ENCODE measurements at places on chromosomes 2 and 18. TPM values are rescaled to one million over a fixed set of nuclear protein-coding genes. Genes with fewer than 3 reads are reported as not detected.
A peak's percentile ranks its signal among the peaks of the same experiment; 100 is the strongest.

DNA sequence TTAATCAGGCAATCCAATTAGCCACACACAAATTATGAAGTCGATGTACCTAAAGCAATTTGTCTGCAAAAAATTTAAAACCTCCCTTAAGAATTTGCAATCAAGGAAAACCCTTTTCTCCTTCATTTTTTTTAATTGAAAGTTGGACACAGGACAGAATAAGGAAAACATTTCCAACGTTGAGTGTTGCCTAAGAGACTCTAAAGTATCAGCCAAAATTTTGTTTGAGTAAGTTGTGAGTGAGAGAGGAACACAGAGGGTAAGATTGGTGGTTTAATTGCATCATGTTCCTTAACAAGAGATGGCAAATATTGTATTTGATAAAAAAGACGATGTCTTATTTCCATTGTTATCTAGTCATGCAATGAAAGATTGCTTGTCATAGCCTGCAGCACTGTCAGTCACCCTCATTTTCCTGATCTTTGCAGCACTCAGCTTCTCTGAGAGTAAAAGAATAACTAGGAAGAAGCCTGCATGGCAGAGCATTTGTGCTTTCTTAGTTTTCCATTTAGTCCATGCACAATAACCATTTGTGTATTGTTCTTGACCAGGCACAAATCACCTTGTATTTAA, 115.5 kb downstream of the ICOS start:
- no peak overlapping the region for H3K4me3 ChIP-seq
- no peak overlapping the region for H3K27ac ChIP-seq
- no peak for DNase-seq

DNA sequence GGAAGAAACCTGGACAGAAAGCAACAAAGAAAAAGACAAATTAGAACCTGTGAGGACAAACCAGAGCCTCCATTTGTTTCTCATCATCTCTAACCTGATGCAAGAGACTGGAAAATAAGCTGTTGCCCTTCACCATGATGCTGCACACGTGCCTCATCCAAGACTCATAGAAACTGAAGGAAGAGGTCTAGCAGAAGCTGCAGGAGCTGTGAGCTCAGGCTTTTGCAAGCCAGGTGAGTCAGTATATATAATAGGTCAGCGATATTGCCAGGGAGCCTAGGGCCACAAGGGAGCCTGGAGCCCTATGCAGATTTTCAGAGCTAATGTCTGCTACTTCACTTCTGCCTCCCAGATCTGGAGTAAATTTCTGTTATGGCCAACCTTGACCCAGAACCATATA, 163.1 kb downstream of the LNPK start:
- no peak overlapping the region for H3K4me3 ChIP-seq
- H3K27me3 ChIP-seq = peaks cover 5% of the 10 kb centered on the region
- no peak for DNase-seq
- H3K36me3 ChIP-seq = no peaks in the 10 kb centered on the region

The OTX1 gene
- 0.15 TPM for total RNA-seq

GRCh38 chr2:196208915-196209314, 37.5 kb upstream of the STK17B start:
- H3K4me1 ChIP-seq = peaks cover 10% of the 10 kb centered on the region
- H3K27ac ChIP-seq = no peak overlapping the region
- H3K27me3 ChIP-seq = peaks cover 5% of the 10 kb centered on the region
- peaks cover 7% of the 10 kb centered on the region for H3K36me3 ChIP-seq
- DNase-seq = no peak
- H3K4me3 ChIP-seq = no peak overlapping the region

DNA sequence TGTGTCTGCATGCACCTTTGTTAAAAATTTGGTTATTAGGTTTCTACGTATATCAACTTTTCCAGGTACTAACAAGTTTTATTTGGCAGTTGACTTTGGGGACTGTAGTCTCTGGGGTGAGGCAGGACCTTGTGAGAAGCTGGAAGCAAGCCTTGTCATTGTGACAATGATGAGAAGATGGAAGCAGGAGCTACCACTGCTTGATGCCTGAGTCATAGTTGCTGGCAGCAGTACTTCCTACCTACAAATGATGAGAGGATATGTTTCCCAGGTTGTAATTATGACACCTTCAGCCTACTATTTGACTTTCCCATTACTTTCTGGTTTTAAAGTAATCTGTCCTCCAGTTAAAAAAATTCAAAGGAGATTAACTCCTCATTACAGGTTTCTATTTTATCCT, 516.3 kb downstream of the NRXN1 start:
- H3K27ac ChIP-seq = peak overlapping the region; percentile 84
- no peaks in the 10 kb centered on the region for H3K36me3 ChIP-seq
- H3K27me3 ChIP-seq = peaks cover 4% of the 10 kb centered on the region
- peaks cover 41% of the 10 kb centered on the region for H3K4me1 ChIP-seq

GRCh38 chr2:152425765-152426727, 91.1 kb downstream of the FMNL2 start:
- no peak for DNase-seq
- H3K27ac ChIP-seq = peak overlapping the region; percentile 24
- H3K4me1 ChIP-seq = peaks cover 61% of the 10 kb centered on the region
- no peak overlapping the region for H3K4me3 ChIP-seq
- no peaks in the 10 kb centered on the region for H3K27me3 ChIP-seq

The IL1F10 gene
- total RNA-seq = not detected

DNA sequence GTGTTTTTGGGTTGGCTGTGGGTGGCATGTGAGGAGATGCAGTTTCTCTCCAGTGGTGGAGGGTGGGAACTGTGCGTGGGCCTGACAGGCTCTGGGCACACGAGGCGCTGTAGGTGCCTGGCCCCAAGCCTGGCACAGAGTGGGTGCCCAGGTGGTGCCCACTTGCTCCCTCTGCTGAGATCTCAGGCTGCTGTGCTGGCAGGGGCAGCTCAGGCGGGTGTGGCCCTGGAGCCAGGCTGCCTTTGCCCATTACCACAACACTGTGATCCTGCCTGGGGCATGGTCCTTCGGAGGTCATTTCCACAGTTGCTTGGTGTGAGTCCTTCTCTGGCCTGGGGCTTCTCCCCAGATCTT, 20.4 kb downstream of the TSHZ1 start:
- no peaks in the 10 kb centered on the region for H3K36me3 ChIP-seq
- peaks cover 2% of the 10 kb centered on the region for H3K4me1 ChIP-seq
- DNase-seq = no peak
- H3K4me3 ChIP-seq = no peak overlapping the region
- H3K27me3 ChIP-seq = no peaks in the 10 kb centered on the region

GRCh38 chr18:29962579-29962978, 1080.0 kb downstream of the DSC3 start:
- DNase-seq = no peak
- H3K27ac ChIP-seq = no peak overlapping the region
- no peaks in the 10 kb centered on the region for H3K4me1 ChIP-seq
- H3K27me3 ChIP-seq = peaks cover 2% of the 10 kb centered on the region
- H3K4me3 ChIP-seq = no peak overlapping the region
- H3K36me3 ChIP-seq = no peaks in the 10 kb centered on the region

The ANO7 gene
- total RNA-seq = 2.6 TPM

DNA sequence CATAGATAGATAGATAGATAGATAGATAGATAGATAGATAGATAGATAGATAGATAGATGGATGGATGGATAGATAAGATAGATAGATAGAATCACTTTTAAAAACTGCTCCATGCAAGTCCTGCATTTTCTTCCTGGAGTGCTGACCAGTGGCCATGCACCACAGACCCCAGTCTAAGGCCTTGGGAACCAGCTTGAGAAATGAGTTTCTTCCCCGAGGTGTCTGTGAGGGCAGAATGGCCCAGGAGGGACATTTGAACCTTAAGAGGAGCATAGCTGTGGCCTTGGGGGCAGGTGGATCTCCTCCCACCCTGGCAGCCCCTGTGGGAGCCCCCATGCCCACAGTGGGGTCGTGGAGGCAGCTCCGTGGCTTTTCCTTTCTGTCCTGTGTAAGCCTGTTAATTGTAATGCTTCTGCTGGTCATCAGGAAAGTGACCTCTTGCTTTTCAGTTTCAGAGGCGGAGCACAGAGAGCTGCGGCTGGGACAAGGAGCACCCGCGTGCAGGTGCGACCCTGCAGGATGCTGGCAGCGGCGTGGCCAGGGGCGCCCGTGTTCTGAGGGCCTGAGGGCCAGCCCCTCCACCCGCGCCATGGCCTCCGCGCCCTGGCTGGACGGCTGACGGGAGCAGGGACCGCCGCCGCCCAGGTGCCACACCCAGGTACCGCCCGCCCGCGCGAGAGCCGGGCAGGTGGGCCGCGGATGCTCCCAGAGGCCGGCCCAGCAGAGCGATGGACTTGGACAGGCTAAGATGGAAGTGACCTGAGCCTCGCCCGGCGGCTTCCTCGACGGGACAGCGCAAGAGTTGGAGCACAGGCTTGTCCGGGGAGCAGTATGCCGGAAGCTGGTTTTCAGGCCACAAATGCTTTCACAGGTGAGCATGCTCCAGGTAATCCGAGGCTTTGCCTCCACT, 168.6 kb downstream of the LDLRAD4 start:
- H3K27me3 ChIP-seq = peaks cover 6% of the 10 kb centered on the region
- no peaks in the 10 kb centered on the region for H3K36me3 ChIP-seq
- H3K27ac ChIP-seq = no peak overlapping the region
- DNase-seq = no peak
- peaks cover 11% of the 10 kb centered on the region for H3K4me1 ChIP-seq

DNA sequence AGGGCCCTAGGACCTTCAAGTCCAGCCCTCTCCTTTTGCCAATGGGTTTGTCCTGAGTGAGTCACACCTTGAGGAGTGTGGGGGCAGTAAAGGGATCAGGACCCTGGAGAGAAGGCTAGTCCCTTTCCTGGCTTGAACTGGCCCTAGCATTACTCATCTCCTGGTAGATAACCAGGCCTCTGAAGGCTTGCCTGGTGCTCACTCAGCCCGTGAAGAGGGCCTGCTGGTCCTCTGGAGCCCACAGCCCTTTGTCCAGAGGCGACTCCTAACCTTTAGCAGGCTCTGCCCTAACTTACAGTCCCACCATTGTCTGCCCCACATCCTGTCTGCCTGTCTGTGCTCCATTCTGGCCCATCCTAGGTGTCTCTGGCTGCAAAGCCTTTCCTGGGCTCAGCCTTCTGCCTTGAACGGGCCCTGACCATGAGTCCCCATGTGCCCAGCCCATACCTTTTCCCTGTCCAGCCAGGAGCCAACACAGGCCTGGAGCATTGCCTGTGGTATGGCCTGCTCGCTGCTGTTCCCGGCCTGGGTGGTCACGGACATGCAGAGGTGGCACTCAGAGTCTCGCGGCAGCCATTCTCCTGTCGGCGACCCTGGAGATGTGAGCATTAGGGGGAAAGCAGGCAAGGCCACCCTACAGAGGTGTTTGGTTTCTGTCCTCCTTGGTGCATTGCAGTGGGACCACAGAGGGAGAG, 5.0 kb downstream of the SFTPB start:
- no peaks in the 10 kb centered on the region for H3K36me3 ChIP-seq
- peak overlapping the region; percentile 33 for H3K27ac ChIP-seq
- DNase-seq = no peak
- peaks cover 9% of the 10 kb centered on the region for H3K4me1 ChIP-seq
- no peak overlapping the region for H3K4me3 ChIP-seq
- H3K27me3 ChIP-seq = peaks cover 11% of the 10 kb centered on the region

The CCDC74B gene
- 0.29 TPM for total RNA-seq

DNA sequence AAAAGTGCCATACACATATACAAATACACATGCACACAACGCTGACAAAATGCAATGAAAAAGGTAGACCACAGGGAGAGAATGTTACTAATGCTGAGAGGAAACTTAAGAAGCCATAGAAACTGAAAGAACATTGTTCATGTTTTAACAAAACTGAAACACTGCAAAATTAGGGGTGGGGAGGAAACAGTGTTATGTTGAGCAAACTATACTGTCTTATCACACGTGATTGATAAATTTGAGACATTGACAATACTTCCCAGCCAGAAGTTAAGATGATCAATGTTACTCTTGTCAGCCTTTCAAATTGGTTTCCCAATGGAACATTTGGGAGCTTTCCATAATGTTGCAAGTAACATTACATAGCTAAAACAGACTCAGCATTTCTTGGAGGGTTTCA, 165.5 kb downstream of the L3MBTL4 start:
- no peaks in the 10 kb centered on the region for H3K4me1 ChIP-seq
- no peak overlapping the region for H3K27ac ChIP-seq
- H3K27me3 ChIP-seq = no peaks in the 10 kb centered on the region
- no peaks in the 10 kb centered on the region for H3K36me3 ChIP-seq

- DNase-seq = no peak
- H3K4me3 ChIP-seq = no peak overlapping the region
- H3K27ac ChIP-seq = no peak overlapping the region
- peaks cover 2% of the 10 kb centered on the region for H3K27me3 ChIP-seq
Measured at GRCh38 chr2:178359192-178359912, 91.6 kb downstream of the PRKRA start.

The ABCA12 gene
- 0.37 TPM for total RNA-seq

The LHCGR gene
- total RNA-seq = not detected

The GALR1 gene
- 0.49 TPM for total RNA-seq

- peaks cover 15% of the 10 kb centered on the region for H3K4me1 ChIP-seq
- H3K4me3 ChIP-seq = peak overlapping the region; percentile 10
- H3K36me3 ChIP-seq = no peaks in the 10 kb centered on the region
Measured at GRCh38 chr18:5951515-5952091, 56.3 kb upstream of the TMEM200C start.

DNA sequence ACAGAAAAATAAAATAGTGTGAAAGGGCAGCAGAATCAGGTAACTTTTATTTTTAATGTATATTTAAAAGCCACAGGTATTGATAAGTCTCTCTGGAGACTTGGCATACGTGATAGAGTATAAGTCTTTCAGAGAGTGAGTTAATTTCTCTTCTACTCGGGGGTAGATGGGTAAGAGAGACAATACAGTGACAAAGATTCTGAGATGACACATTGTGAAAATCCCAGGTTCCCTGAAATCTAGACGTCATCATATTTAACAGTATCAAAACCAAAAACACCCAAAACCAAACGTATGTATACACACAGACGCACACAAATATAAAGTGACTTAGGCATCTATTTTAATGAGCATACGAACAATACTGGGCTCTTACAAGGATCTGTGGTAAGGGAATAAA, 33.3 kb downstream of the NIF3L1 start:
- no peak overlapping the region for H3K27ac ChIP-seq
- no peak for DNase-seq
- no peaks in the 10 kb centered on the region for H3K36me3 ChIP-seq
- no peak overlapping the region for H3K4me3 ChIP-seq
- H3K4me1 ChIP-seq = no peaks in the 10 kb centered on the region

DNA sequence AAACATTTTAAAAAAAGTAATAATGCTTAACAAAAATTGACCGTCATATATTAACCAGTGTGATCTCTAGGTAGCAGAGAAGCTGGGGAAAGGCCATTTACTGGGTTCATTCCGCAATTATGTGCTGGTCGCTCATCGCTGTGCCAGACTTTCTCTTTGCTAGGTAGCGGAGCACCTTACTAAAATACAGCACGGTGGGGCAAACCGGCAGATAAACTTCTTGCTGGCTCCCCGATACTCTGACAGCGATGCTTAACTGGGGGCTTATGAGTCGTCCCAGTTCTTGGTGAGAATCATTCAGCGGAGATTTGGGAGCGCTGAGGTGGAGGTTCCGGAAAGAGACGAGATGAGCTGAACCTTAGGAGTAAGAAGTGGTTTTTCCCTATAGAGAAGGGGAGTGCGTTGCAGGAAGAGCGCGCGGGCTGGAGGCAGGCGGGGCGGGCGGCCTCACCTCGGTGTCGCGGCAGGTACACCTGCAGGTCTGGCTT, 605 bp downstream of the C2orf68 start:
- peaks cover 3% of the 10 kb centered on the region for H3K4me1 ChIP-seq
- no peaks in the 10 kb centered on the region for H3K36me3 ChIP-seq
- DNase-seq = no peak
- H3K27me3 ChIP-seq = peaks cover 3% of the 10 kb centered on the region
- H3K27ac ChIP-seq = peak overlapping the region; percentile 89

The FABP1 gene
- not detected for total RNA-seq

GRCh38 chr2:111118481-111118980, 2.2 kb upstream of the BCL2L11 start:
- peaks cover 20% of the 10 kb centered on the region for H3K27me3 ChIP-seq
- H3K4me1 ChIP-seq = peaks cover 7% of the 10 kb centered on the region
- no peak for DNase-seq
- peak overlapping the region; percentile 43 for H3K27ac ChIP-seq
- H3K4me3 ChIP-seq = peak overlapping the region; percentile 83
- no peaks in the 10 kb centered on the region for H3K36me3 ChIP-seq
